Activated gamma-delta T cell (primary cell): ENCODE measurements at places on chromosomes 13 and 19.

GRCh38 chr13:94800423-94800822 is 88.1 kb upstream of the SOX21 start:
- no peak for DNase-seq

DNA sequence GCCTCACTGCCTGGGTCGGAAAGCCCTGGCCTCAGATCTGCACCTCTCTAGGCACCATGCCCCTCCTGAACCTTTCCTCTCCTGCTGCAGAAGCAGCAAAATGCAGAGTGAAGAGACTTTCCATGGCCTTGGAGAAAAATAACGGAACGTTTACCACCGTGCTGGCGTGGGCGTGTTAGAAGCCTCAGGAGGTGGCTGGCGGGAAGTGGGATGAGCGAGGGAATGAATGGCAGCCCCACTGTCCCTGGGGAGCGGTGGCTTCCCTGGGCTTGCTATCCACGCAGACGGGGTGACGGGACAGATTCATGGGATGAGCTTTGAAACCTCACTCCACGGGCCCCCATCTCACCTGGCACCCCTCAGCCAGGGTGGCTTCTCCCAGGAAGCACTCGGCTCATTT is 4.3 kb downstream of the TEX29 start:
- DNase-seq = no peak

GRCh38 chr13:51291341-51291740 is 48.1 kb upstream of the SERPINE3 start:
- DNase-seq = no peak

- no peak for DNase-seq
Measured at GRCh38 chr13:51112771-51113170, 1.7 kb upstream of the C13orf42 start.

DNA sequence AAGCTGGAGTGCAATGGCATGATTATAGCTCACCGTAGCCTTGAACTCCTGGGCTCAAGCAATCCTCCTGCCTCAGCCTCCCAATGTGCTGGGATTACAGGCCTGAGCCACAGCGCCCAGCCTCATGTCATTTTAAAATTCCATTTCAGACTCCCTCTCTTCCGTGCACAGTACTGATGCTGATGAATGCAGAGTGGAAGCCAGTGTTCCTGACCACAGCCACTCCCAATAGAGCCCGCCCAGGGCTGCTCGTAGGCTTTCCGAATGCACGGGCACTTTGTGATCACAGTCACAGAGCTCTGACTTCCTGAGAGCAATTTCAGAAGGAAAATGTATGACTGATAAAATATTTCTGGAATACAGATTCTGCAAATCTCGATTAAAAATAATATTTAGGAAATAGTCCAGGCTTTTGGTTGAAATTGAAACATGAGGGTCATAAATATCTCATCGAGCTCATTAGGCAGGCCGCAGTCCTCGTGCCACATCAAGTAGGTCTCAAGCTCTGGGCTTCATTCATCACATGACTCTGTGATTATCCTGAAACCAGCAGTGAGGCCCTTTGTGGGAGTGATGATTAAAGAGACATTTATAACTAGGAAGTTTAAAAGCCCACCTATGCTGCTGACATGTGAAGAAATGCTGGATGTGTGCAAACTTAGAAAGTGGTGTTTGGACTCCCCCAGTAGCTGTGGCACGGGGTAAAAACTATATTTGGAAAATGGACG is 38.9 kb upstream of the AMER2 start:
- DNase-seq = no peak

DNA sequence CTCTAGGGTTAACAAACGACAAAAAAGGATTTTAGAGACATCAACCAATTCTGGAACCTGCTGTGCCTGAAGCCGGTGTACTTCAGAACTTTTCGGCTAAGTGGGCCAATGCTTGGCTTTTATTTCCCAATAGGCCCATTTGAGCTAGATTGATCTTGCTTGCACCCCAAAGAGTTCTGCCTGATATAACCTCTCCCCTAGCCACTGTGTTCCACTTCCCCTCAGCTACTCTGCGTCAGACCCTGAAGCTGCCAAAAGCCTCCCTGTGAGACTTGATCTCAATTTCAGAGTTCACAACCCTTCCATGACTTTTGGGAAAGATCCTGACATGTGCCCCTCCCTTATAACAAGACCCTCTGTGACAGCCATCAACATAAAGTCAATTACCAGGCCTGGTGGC is 5.6 kb upstream of the SIGLEC14 start:
- no peak for DNase-seq

- DNase-seq = no peak
Measured at GRCh38 chr13:75153834-75154233, 328.1 kb downstream of the TBC1D4 start.

GRCh38 chr13:113816254-113816929 is 47.5 kb downstream of the GAS6 start:
- DNase-seq = no peak

GRCh38 chr13:99709134-99709533 is 207.9 kb downstream of the TM9SF2 start:
- DNase-seq = no peak

- no peak for DNase-seq
Measured at GRCh38 chr13:21894091-21894490, 223.2 kb downstream of the FGF9 start.

DNA sequence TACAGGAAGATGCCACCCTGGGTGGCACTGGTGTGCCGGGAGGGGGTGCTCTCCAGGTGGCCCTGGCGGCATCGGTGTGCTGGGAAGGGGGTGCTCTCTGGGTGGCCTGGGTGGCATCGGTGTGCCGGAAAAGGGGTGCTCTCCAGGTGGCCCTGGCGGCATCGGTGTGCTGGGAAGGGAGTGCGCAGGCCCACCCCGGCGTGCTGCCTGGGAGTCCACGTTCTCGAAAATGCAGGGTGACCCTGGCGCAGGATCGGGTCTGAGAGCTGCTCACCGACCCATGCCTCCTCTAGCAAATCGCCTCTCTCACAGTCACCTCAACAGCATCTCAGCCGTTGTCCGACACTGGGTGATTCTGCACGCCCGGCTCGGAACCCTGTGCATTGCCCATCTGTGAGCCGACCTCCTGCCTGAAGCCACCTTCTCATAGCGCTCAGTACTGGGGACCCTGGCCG is 36.4 kb downstream of the RASA3 start:
- DNase-seq = no peak

- DNase-seq = no peak
Measured at GRCh38 chr13:26881154-26881553, 120.6 kb upstream of the GPR12 start.

- no peak for DNase-seq
Measured at GRCh38 chr13:100895651-100896050, 221.1 kb upstream of the TMTC4 start.

DNA sequence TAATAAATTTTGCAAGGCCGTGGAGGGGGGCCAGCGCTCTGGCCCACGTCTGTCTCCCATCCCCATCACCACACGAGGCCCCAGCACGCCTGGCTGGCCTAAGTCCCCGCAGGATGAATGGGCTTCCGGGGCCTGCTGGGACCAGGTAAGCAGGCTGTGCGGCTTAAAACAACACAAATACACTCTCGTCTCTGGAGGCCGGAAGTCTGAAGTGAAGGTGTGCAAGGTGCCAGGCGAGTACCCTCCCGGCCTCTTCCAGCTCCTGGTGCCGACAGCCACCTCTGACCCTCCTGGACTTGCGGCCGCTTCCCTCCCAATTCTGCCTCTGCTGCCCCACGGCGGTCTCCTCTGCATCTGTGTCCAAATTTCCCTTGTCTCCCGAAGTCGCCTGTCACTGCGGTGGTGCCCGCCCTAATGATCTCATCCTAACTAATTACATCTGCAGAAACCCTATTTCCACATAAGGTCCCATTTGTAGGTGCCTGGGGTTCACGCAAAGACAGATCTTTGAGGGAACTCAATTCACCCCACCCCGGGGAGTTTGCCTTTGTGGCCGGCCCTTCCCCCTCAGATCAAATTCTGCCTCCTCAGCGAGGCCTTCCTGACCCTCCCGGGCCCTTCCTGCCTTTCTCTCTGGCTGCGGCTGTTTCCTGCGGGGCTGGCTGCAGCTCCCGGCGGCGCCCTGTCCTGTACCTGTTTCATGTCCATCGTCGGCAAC is 8.1 kb upstream of the PTBP1 start:
- no peak for DNase-seq
